Stimulated activated CD4-positive, alpha-beta T cell treated with anti-CD3 and anti-CD28 coated beads, Interleukin-15, amount 100 ng/mL, for 1 hour (primary cell): ENCODE measurements at places on chromosomes 6 and 20.

DNA sequence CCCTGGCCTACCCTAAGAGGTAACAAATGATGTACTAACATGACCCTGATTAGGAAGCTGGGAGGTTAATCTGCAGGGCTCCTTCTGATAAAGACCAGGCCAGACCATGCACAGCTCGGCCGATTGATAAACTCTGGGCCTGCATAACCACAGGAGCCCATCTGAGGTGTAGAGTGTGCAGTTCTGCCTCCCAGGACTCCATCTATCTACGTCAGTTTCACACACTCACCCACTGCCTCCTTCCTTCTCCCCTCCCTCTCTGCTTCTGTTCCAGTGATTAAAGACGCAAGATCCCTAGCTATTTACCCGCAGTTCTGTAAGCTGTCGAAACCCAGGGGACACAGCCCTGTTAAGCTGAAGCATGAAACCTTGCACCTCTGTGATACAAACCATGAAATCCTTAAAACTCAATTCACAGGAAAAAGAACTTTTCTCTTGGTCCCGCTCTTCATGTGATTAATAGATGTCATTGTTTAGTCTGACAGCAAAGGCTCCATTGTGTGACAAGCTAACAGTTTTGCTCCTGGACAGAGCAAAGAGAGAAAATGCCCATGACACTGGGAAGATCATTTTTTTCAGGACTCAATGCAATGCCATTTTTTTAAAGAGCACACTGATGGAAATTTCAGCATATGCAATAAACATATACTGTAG, 470.6 kb downstream of the MAFB start:
- DNase-seq = no peak

GRCh38 chr6:146915671-146916127, 288.5 kb upstream of the STXBP5 start:
- DNase-seq = no peak

DNA sequence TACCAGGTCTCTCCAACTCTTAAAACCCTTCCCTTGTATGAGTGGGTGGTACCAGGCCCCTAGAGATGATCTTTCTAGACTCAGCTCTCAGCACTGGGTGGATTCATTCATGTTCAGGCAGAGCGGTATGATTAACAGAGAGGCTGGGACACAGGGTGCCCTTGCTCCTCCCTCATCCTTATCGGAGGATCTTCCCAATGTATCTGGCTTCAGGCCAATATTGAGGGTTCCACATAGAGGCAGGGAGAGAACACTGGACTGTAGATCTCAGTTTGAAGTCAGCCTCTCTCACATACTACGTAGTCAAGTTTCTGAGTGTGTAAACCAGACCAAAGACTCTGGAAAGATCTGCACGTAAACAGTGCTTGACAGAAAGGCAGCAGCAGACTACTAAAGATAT, 366.2 kb downstream of the DHX35 start:
- no peak for DNase-seq

DNA sequence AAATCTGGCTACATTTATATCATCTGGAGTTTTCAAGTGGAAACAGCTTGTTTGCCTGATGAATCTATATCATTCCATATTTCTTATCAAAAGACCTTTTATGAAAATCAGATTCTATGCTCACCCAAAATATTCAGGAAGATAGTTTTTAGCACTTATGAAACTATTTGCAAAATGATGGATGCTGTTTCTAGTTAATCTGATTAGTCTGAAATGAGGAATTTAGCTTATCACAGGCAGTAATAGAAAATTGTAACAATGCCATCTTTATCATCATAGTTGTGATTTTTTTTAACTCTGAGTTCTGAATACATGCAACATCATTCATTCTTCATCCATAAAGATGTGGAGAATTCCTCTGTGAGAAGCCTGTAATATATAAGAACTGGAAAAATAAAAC, 229.7 kb downstream of the PLCB1 start:
- DNase-seq = no peak

GRCh38 chr20:47887477-47888080, 102.3 kb upstream of the SULF2 start:
- DNase-seq = no peak

GRCh38 chr6:31900917-31901414, 920 bp downstream of the ZBTB12 start:
- no peak for DNase-seq

- DNase-seq = no peak
Observed at GRCh38 chr20:58048096-58048702, 180.3 kb downstream of the ANKRD60 start.

DNA sequence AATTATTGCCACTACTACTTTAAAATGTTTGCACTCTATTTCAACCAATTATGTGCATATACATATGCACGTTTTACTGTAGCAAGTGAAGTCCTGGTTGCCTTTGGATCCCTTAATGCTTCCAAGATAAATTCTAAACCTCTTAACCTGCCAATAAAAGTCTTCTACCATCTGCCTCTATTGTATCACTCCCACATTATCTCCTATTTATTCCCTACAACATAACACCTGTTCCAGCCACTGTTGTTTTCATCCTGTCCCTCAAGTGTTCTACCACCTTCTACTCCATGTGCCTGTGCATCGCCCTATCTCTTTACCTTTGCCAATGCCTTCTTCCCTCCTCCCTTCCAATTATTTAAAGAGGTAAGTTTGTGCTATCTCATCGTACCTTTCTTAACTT, 499.0 kb upstream of the RNF217 start:
- DNase-seq = no peak

DNA sequence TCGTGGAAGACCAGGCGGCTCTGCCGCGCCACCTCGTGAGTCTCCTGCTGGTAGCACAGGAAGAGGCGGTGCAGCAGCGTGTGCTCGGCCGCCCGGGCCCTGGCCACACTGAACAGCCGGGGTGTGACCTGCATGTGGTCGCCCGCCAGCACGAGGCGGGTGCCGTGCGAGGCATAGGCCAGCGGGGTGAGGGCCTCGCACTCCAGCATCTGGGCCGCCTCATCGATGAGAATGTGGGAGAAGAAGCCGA, 7.0 kb downstream of the HELZ2 start:
- no peak for DNase-seq

- DNase-seq = no peak
Observed at GRCh38 chr20:487655-488054, 25.3 kb upstream of the TBC1D20 start.

- no peak for DNase-seq
Observed at GRCh38 chr6:29762781-29763214, 39.6 kb downstream of the HLA-F start.

DNA sequence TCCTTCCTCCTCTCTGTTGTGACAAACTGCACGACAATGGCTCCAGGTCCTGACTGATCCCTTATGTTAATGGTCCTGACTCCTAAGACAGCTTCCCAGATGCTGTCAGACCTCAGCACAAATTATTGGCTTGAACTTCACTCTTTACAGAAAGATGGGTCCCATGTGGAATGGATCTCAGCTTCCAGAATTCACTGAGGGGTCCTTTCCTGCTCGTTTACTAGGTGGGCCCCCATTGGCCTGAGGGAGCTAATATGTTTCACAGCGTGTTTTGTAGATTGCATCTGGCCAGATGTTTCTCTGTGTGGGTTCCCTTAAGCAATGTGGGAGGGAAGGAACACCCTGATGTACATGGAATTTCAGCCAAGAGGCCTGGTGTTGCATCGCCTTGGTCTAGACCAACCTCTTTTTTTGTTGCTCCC, 826.6 kb downstream of the MAFB start:
- no peak for DNase-seq

GRCh38 chr6:169988769-169989550, 237.5 kb downstream of the ERMARD start:
- no peak for DNase-seq

- DNase-seq = no peak
Observed at GRCh38 chr6:25553502-25553901, 98.5 kb upstream of the SCGN start.

- DNase-seq = no peak
Observed at GRCh38 chr6:157763129-157763903, 59.7 kb upstream of the SNX9 start.

DNA sequence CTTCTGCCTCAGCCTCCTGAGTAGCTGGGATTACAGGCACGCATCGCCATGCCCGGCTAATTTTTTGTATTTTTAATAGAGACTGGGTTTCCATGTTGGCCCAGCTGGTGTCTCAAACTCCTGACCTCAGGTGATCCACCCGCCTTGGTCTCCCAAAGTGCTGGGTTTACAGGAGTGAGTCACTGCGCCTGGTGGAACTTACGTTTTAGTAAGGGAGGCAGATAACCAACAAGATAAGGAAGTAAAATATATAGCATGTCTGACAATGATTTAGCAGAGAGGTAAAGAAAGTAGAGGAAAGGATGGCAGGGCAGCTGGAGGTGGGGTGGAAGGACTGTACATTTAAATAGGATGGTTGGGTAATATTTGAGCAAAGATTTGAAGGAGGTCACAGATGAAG, 12.8 kb upstream of the MYMX start:
- DNase-seq = no peak

DNA sequence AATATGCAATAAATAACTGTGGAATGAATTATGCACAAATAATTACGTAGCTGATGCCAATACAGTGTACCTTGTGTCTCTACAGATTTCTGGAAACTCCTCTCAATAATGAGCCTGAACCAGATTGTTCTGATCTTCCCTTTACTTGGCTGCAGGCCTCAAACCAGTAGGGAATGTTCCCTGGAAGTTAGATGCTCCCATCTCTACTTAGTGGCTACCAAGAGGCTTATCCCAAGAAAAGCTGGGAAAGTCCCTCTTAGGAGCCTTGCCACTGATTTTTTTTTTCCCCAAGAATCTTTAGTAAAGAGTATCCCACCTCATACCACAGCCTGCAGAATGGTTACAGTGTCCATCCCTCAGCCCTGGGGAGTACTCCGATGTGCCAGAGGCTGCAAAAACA, 702.1 kb downstream of the RFPL4B start:
- DNase-seq = no peak
